ENCODE measurements at places on chromosomes 2 and 18.
A peak's percentile ranks its signal among the peaks of the same experiment; 100 is the strongest.

DNA sequence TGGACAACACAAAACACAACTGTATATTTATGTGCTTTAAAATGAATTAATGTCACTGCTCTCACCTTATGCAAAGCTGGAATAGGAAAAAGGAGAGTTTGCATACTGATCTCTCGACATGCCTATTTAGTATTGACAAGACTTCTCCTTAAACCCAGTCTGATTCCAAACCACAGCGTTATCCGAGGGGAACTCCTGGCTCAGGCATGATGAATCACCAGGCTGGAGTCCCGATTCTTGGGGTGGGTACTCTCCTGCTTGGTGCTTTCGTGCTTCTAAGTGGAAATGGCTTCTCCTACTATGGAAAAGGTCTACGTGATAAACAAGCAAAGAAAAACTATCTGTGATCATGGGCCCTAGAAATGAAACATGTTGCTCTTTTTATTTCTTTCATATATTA lies 88.9 kb upstream of the SLC35G4 start:
- DNase-seq = no peak

GRCh38 chr2:209734805-209735204 lies 36.8 kb upstream of the UNC80 start:
- DNase-seq = no peak

- DNase-seq = no peak
Measured at GRCh38 chr2:218437969-218438368, 19.0 kb downstream of the VIL1 start.

DNA sequence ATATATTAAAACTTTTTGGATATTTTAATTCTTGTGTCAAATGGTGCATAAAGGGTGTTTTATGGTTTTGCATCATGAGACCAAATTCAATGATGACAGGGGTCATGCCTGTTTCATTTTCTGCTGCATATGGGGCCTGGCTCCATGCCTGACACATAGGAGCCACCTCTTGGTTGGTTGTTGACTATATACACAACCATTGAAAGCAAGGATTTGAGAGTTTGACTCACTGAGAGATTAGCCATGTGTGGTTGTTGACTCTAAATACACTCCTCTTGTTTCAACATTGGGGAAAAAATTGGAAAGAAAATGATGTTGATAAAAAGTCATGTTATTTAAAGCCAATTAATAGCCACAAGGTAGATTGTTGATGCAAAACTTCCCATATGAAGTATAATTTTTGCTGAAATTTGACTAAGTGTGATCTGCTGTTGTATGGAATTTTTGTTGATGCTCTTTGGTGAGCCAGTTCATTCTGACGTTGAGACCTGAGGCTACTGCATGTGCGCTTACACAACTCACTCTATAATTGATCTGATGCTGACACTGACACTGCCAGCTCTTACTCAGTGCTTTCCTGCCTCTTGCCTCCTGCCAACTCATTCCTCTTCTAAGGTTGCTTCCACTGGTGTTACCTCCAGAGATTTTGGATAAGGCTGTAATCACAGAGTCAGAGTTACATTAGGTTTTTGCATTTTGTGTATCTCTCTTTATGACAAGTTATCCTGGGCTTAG lies 446.2 kb upstream of the SLC14A2 start:
- DNase-seq = peak; percentile 59

DNA sequence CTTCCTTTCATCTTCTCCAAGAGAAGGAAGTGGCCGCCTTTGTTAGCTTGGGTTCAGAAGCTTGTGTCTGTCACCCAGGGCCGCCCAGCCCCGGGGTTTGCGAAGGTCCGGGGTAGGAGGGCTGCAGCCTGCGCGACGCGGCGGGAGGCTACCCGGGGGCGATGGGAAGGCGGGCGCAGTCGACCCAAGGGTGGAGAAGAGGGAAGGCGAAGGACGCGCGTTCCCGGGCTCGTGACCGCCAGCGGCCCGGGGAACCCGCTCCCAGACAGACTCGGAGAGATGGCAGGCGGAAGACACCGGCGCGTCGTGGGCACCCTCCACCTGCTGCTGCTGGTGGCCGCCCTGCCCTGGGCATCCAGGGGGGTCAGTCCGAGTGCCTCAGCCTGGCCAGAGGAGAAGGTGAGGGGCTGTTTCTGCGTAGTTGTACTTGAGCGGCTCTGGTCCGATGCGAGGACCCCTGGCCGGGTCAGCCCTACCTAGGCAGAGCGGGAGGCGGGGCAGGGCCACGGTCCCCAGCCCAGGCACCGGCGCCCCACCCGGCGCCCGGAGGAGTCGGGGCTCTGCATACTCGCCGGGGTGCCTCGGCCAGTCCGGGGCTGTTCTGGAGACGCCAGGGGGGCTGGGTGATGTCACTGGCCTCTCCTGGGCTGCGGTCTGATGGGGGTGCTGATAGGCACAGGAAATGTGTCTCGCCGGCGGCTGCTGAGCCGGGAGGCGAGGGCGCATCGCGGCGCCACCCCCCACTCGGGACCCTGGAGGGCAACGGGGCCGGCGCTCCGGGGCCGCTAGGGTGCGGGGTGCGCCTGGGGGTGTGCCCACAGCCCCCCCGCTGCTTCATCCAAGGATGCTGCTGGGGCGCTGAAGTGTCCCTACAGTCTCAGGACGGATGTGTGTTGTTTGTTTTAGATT lies at the start of gene QPCT:
Gene QPCT, plus strand, starts transcription at position 178 of the 909 bp plus-strand sequence. Its CDS starts 102 bp downstream, at position 280.
- DNase-seq = peak; percentile 25

GRCh38 chr2:66430505-66431273 lies 4.2 kb upstream of the MEIS1 start:
- no peak for DNase-seq
